Ureter (tissue), 1 donor: ENCODE measurements at places on chromosomes 11 and 22.

- no peak for DNase-seq
These were observed 9.7 kb downstream of the SRSF8 start for GRCh38 chr11:95076416-95076815.

GRCh38 chr11:85965202-85965601 is 103.7 kb downstream of the PICALM start:
- DNase-seq = no peak

DNA sequence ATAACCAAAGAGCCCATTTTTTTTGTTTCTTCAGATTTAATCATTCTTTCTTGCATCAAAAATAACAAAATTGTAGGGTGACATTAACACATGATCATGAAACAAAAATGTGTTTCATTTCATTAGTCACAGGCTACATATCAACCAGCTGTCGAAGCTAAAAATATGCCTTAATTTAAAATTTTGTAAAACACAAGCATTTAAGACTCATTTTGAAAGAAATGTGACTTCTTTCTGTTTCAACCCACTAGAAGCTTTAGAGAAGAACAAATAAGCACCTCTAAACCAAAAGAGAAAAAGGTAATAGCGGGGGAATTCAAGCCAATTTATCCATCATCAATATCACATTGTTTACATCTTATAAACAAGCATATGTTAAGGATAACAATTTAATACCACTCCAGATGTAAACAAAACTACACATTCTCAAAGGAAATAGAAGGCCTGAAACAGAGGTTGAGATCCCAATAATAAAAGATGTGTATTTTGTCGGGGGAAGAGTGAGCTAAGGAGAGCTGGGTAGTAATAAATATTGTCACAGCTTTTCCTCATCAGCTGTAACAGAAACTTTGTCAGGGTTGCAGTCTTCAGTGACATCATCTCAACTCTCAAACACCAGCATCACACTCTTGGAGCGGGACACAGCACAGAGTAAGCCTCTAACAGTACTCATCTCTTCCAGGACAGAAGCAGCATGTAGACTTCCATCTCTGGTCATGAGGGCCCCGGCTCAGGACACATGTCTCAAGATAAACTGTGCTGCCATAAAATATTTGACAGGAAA is 42.0 kb downstream of the ALG9 start:
- DNase-seq = no peak

- DNase-seq = no peak
These were observed 485.8 kb upstream of the CADM1 start for GRCh38 chr11:115990004-115990447.

DNA sequence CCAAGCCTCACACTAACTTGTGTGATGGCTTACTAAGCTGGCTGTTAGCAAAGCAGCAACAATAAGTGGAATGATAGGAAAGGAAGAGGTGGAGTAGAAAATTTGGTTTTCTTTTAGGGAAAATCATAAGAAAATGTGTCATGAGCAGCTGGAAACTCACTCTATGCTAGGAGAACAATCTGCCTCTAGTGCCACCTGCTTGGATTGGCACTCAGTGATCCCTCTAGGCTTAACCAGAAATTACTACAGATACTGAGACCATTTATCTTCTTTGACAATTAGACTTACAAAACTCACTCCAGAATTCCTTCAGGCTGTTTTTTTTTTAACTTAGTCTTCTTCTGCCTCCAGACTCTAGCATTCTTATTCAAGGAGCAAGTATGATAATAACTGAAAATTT is 117.3 kb downstream of the CD44 start:
- DNase-seq = no peak

GRCh38 chr11:57566905-57567514 is 462 bp downstream of the UBE2L6 start:
- no peak for DNase-seq

GRCh38 chr22:44723801-44724200 is 21.8 kb downstream of the PRR5 start:
- no peak for DNase-seq

DNA sequence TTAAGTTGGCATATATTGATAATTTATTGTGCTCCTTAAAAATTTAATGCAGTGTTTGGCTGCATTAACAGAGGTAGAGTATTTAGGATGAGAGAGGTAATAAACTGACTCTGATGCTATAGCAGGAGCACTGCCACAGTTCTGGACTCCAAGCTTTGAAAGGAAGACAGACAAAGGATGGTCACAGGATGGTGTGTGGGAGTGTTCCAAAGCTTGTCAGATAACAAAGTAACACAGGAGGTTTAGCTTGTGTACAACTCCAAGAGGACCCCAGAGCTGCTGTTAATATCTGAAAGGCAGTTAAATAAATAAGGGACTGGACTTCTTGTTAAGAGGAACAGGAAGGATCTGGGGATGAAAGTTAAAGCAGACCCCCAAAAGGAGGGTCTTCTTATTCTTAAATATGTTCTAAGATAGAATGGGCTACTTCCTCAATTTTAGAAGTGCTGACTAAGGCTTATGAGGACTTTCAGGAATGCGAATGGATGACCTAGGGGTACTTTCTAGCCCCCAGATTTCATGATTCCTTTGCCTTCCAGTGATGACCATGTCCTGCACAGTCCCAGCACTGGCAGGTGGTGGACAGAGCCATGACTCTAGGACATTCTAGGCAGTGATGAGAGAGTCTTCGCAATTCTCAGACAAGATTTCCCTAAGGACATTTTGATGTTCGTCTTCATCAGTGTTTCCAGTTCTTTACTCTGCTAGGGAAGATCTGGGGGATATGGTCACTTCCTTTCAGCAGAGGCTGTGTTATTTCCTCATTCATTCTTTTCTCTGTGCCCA is 149.1 kb upstream of the RASSF10 start:
- no peak for DNase-seq
